Thoracic aorta (tissue), 2 donors: ENCODE measurements at places on chromosomes 2 and 18. TPM values are rescaled to one million over a fixed set of nuclear protein-coding genes. Genes with fewer than 3 reads are reported as not detected.

CXCR1 gene
- total RNA-seq: 4.4 TPM

ABCG5 gene
- not detected for total RNA-seq

GRCh38 chr2:171210864-171211431 is 50.3 kb upstream of the TLK1 start:
- DNase-seq: no peak
- no peaks in the 10 kb centered on the region for H3K4me1 ChIP-seq
- H3K27me3 ChIP-seq: no peaks in the 10 kb centered on the region
- H3K27ac ChIP-seq: no peak overlapping the region

DNA sequence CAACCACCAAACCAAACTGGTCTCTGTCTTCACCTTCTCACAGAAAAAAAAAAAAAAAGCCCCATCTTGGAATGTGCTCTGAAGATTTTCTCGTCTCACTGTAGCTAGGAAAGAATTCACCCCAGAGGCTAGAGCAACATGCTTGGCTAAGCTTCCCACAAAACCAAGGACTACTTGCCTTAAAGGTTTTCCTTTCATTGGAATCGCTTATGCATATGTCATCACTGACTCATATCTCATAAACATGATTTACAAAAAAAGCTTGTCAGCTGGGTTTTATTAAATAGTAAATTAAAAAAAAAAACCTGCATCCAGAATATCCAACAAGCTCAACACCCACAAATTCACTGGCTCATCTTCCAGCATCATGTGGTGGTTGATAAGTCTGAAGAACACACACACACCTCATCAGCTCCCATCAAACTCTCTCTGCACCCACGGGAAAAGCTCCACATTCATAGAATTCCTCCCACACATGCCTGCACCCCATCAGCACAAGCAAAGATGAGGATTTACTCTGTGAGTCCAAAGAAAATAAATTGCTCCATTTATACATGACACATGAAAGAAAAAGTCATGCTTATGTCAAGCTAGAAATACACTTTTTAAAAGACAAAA is 182.0 kb upstream of the TRIB2 start:
- peaks cover 11% of the 10 kb centered on the region for H3K4me1 ChIP-seq
- peak overlapping the region; percentile 5 for H3K4me3 ChIP-seq
- H3K36me3 ChIP-seq: no peaks in the 10 kb centered on the region
- DNase-seq: no peak
- H3K27me3 ChIP-seq: no peaks in the 10 kb centered on the region

BMP10 gene
- total RNA-seq: not detected

GRCh38 chr2:232506709-232507108 is 13.5 kb upstream of the PRSS56 start:
- no peaks in the 10 kb centered on the region for H3K36me3 ChIP-seq
- H3K4me3 ChIP-seq: no peak overlapping the region
- no peaks in the 10 kb centered on the region for H3K27me3 ChIP-seq
- DNase-seq: no peak
- peaks cover 16% of the 10 kb centered on the region for H3K4me1 ChIP-seq

DNA sequence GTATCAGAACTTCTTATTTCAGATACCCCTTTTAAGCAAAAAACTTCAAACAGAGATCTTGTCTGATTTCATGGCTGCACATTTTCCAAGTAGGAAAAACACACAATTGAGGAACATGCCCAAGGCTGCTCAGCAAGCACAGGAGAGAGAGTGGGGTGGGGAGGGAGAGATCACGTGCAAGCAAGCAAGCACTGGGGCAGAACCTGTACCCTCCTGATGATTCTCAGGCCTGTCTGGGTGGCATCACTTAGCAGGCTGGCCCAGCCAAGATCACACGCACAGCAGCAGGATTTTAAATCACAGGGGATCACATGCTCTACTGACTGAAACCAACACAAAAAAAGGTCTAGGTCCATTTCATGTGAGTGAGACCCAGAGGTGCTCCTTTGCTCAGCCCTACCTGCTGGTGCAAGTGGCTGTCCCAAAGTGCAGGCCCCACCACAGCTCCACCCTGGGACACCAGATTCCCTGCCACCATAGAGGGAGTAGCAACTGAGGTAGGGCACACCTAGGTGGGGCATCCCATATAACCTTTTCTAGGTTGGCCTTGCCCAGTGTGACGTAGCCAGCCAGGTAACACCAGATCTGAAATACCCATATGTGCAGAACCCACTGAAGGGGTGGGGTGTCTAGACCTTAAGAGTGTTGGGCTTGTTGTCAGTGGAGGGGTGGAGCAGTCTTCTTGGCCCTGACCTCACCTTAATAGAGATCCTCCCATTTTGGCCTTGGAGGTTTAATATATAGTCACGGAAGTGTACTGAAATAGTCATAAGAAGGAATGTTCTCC is 1.8 kb upstream of the LYPD6B start:
- no peak for DNase-seq
- no peaks in the 10 kb centered on the region for H3K27me3 ChIP-seq
- no peaks in the 10 kb centered on the region for H3K4me1 ChIP-seq
- no peak overlapping the region for H3K4me3 ChIP-seq

CCDC178 gene
- total RNA-seq: not detected

SPDYA gene
- 5.3 TPM for total RNA-seq

- no peak overlapping the region for H3K4me3 ChIP-seq
- H3K4me1 ChIP-seq: peaks cover 37% of the 10 kb centered on the region
- DNase-seq: no peak
- H3K27me3 ChIP-seq: no peaks in the 10 kb centered on the region
- H3K27ac ChIP-seq: peak overlapping the region; percentile 79
These were observed 59.9 kb downstream of the SH3RF3 start for GRCh38 chr2:109188898-109189297.

ACOXL gene
- total RNA-seq: not detected

DNA sequence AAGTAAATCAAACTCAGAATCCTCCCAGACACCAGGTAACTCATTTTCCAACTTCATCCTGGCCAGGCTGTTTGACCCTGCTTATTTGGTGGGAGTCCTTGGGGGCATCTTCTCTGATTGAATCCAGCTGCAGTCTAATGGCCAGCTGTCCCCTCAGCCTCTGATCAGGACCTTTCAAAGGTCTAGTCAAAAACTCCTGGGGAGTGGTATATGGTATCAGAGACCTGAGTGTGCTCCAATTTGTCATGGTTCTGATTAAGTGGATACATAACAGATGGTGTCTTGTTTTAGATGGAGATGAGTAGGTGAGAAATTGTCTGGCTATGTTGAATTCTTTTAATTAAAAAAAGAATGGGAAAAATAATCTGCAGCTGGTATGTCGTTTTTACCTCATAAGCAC is 842.6 kb upstream of the ACVR2A start:
- DNase-seq: no peak
- no peaks in the 10 kb centered on the region for H3K27me3 ChIP-seq
- H3K4me3 ChIP-seq: no peak overlapping the region
- H3K27ac ChIP-seq: no peak overlapping the region
- H3K36me3 ChIP-seq: no peaks in the 10 kb centered on the region

DNA sequence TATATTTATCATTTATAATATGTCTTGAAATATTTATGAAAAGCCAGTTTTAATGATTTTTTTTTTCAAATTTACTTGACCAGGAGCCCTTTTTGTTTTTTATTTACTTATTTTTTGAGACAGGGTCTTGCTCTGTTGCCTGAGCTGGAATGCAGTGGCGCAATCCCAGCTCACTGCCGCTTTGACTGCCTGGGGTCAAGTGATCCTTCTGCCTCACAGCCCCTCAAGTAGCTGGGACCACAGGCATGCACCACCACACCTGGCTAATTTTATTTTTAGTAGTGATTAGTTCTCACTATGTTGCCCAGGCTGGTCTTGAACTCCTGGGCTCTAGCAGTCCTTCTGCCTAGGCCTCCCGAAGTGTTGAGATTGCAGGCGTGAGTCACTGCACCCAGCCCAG is 5.7 kb downstream of the EPB41L5 start:
- DNase-seq: no peak
- H3K27ac ChIP-seq: no peak overlapping the region
- no peak overlapping the region for H3K4me3 ChIP-seq
- no peaks in the 10 kb centered on the region for H3K27me3 ChIP-seq

ZNF385B gene
- total RNA-seq: 1.9 TPM

DNA sequence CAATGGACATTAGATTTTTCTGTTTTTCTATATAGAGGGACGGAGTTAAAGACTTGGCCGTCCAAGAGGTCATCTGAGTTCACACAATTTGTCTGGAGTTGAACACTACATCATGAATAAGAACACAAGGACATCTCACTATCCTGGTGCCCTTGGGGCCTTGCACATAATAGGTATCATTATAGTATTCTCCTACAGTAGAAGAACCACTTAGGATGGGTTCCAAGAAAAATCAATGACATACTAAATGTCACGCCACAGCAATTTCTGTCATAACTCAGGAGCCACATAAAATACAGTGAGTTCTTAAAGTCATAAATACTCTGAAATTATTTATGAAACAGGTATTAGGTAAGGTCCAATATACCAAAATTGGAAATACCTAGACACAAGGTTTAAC is 154.4 kb downstream of the NCKAP5 start:
- no peak overlapping the region for H3K27ac ChIP-seq
- H3K36me3 ChIP-seq: no peaks in the 10 kb centered on the region
- H3K4me1 ChIP-seq: no peaks in the 10 kb centered on the region
- H3K4me3 ChIP-seq: no peak overlapping the region
- no peak for DNase-seq
- no peaks in the 10 kb centered on the region for H3K27me3 ChIP-seq

GRCh38 chr18:23127090-23127489 is 8.2 kb upstream of the CABLES1 start:
- no peak overlapping the region for H3K4me3 ChIP-seq
- H3K27me3 ChIP-seq: no peaks in the 10 kb centered on the region

GRCh38 chr2:82781176-82781915 is 1677.7 kb downstream of the SUCLG1 start:
- H3K27me3 ChIP-seq: no peaks in the 10 kb centered on the region
- H3K4me3 ChIP-seq: no peak overlapping the region
- H3K36me3 ChIP-seq: no peaks in the 10 kb centered on the region
- no peak overlapping the region for H3K27ac ChIP-seq
- no peak for DNase-seq
- H3K4me1 ChIP-seq: no peaks in the 10 kb centered on the region

DNA sequence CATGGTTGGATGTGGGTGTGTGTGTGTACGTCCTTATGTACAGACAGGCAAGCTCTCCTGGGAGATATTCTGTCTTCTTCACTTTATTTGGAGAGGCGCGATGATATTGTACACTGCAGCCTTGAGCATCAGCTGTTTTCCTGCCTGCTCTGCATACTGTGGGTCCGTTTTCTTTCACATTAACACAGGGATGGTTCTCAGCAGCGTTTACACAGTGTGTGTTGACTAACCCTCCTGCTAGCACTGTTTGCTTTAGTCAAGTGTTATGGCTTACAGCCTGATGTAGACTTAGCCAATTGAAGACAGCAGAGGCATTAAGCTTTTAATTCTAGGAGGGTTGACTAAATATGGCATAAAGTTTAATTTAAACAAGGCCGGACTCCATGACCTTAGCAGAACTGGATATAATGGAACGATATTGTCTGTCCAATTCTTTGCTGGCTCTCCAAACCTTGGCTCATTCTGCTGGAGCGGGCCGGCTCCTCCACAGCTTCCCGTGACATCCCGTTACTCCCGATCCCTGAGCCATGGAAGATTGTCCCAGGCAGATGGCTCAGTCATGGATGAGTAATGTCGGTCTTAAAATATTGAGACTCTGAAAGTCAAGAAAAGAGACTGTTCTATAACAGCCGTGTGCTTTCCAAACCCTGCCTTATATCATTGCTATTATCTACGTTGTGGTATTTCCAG is 134.7 kb downstream of the TPGS2 start:
- no peaks in the 10 kb centered on the region for H3K27me3 ChIP-seq
- no peak overlapping the region for H3K27ac ChIP-seq
- H3K4me1 ChIP-seq: no peaks in the 10 kb centered on the region
- no peak for DNase-seq
- H3K36me3 ChIP-seq: no peaks in the 10 kb centered on the region

ACMSD gene
- total RNA-seq: not detected

DNA sequence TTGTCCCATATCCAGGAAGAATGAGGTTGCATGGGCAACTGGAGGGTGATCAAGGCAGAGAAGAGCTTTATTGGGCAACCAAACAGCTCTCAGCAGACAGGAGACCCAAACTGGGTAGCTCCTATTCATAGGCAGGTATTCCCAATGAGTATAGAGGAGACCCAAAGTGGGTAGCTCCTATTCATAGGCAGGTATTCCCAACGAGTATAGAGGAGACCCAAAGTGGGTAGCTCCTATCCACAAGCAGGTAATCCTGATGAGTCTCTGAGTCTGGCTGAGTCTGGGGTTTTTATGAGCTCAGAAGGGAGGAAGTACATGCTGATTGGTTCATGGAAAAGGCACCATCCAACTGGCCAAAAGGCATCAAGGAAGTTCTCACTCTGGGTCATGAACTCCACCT is 5.3 kb upstream of the GORASP2 start:
- H3K4me1 ChIP-seq: peaks cover 8% of the 10 kb centered on the region
- H3K27ac ChIP-seq: no peak overlapping the region
- no peak overlapping the region for H3K4me3 ChIP-seq
- DNase-seq: no peak
- H3K27me3 ChIP-seq: no peaks in the 10 kb centered on the region

SERPINB3 gene
- not detected for total RNA-seq

UGT1A5 gene
- total RNA-seq: not detected

DNA sequence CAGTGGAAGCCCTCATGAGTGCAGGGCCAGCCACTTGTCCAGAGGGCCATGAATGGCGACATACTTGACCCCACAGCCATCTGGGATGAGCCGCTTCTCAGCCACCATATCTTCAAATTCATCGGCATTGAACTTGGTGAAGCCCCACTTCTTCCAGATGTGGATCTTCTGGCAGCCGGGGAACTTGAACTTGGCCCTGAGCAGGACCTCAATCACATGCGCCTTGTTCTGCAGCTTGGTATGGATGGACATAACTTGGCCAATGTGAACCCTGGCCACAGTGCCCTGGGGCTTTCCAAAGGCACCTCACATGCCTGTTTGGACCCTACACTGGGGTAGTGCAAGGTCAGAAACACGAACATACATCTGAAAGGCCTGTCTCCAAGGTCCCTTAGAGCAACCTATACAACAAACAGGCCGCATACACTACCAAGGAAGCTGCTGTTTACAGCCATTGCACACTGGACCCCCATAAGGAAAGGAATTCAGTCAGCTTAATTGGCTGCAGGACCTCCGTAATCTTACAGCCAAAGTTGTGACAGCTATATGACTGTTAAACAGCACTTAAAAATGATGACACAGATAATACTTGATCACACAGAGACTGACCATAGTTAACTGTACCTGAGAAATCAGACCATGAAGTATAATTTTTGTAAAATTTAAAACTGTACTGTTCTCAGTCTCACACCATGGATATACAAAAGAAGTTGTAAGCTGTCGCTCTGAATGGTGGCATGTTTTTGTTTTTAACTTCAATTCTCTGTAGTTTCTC is 53.8 kb downstream of the USP34 start:
- peaks cover 32% of the 10 kb centered on the region for H3K4me1 ChIP-seq
- no peak overlapping the region for H3K4me3 ChIP-seq
- no peak overlapping the region for H3K27ac ChIP-seq
- DNase-seq: no peak

XDH gene
- not detected for total RNA-seq

CXCR4 gene
- 42.2 TPM for total RNA-seq

- DNase-seq: no peak
- no peak overlapping the region for H3K27ac ChIP-seq
- no peak overlapping the region for H3K4me3 ChIP-seq
- no peaks in the 10 kb centered on the region for H3K4me1 ChIP-seq
- H3K27me3 ChIP-seq: no peaks in the 10 kb centered on the region
These were observed 36.8 kb downstream of the LAMA3 start for GRCh38 chr18:23725827-23726661.

- no peak overlapping the region for H3K4me3 ChIP-seq
- DNase-seq: no peak
- no peaks in the 10 kb centered on the region for H3K36me3 ChIP-seq
- no peak overlapping the region for H3K27ac ChIP-seq
- no peaks in the 10 kb centered on the region for H3K27me3 ChIP-seq
These were observed 55.6 kb upstream of the IMP4 start for GRCh38 chr2:130286983-130287655.

NBAS gene
- 32.0 TPM for total RNA-seq
